Stimulated activated naive CD8-positive, alpha-beta T cell treated with anti-CD3 and anti-CD28 coated beads, Interleukin-15, Interleukin-2, amounts not matched to agents 100 U/mL and 50 U/mL, for 24 hours (primary cell): ENCODE measurements at places on chromosomes 5 and 9.

- DNase-seq, result no peak
Observed at GRCh38 chr9:136264031-136264430, 18.4 kb upstream of the QSOX2 start.

DNA sequence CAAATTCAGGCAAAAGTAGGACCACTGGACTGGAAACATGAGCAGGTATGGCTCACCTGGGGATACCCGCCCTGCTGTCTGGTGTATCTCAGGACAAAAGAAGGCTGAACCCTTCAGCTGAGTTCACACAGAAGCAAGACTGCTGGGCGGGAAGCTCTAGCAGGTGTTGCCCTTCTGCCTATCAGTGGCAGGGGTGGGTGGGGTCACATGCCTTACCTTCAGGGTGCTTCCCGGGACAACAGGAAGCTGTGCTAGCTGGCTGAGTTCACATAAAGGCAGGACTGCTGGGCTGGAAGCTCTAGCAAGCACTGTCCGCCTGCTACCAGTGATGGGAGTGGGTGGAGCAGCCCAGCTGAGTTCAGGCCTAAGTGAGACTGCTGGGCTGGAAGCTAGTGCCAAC is 498.8 kb upstream of the ZNF608 start:
- DNase-seq, result no peak

DNA sequence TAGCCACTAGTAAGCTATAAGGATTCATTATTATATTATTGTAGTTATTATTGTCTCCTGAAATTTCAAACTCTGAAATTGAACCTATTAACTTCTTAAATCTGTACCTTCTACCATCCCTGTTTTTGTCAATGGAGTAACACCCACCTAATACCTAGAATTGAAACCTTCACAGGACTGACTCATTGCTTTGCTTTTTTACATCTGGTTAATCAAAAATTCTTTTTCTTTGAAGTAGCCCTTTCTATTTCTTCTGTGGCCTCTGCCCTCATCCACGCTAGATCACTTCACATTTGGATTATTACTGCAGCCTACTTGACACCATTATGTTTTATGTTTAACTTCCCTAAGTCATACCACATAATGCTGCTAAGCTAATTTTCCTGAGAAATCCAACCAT is 35.6 kb downstream of the RBM27 start:
- DNase-seq, result no peak

GRCh38 chr5:369151-369868 is 47.8 kb downstream of the AHRR start:
- DNase-seq, result no peak

DNA sequence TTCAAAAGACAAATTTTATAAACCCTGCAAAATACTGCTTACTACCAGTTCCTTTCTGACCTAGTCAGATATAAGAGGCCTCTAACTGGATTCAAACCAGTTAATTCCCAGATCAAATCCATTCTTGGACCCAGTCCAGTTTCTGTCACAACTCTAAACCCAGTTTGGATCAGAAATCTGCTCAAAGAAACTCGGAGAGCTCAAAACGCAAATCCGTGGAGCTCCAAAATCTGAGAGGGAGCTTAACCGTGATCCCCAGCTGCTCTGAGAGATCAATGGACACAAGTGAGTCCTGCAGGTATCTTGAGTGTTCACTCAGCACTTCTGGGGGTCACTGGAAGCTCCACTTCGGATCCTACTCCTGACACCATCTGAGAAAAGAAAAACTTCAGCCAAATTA is 348.1 kb upstream of the PTGER4 start:
- DNase-seq, result no peak

DNA sequence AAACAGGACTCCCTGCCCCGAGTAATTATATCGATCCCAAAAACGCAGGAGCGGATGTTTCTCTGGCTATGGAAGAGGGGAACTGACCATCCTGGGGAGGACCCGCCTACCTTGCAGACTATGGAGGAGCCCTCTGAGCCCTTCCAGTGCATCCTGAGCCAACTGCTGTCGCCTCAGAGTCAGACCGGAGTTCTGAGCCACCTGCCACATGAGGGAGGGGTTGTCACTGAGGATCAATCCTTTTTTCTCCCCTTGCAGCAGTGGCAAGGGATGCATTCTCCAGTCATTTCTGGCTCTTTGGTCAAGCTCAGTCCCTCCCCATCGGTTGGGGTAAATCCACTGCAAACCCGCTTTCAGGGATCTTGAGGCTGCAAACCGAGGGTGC is 709 bp downstream of the FANCG start:
- no peak for DNase-seq

DNA sequence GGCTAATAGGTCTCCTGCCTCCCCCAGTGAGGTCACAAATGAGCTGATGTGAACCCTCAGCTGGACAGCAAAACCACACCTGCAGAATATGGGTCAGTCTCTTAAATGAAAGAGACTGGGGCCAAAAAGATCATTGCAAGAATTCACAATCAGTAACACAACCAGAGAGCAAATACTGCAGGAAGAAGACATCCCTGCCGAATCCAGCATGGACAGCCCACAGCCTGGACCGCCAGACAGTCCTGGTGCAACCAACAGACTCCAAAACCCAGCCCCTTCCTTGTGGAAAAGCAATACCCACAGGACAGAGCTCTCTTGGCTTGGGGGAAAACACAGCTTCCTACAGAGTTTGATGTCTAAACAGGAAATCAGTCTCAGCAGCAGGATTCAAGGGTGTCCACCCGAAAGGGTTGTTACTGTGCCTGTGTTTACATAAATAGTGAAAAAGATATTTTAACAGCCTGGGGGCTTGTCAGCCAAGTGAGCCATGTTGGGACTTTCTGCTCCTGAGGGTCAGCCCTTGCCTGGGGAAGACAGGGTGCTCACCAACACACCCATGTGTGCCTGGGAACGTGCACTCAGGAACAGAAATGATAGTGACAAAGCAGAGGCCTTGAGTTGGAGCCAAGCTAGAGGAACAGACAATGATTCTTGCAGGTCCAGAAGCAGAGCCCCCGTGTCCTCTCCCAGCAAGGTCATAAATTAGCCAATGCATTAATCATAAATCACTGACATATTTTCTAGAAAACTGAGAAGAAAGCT is 106.2 kb downstream of the SEMA5A start:
- no peak for DNase-seq

- DNase-seq, result no peak
Observed at GRCh38 chr9:99255651-99256050, 33.6 kb downstream of the SEC61B start.

- no peak for DNase-seq
Observed at GRCh38 chr5:101160002-101160401, 256.9 kb upstream of the ST8SIA4 start.

DNA sequence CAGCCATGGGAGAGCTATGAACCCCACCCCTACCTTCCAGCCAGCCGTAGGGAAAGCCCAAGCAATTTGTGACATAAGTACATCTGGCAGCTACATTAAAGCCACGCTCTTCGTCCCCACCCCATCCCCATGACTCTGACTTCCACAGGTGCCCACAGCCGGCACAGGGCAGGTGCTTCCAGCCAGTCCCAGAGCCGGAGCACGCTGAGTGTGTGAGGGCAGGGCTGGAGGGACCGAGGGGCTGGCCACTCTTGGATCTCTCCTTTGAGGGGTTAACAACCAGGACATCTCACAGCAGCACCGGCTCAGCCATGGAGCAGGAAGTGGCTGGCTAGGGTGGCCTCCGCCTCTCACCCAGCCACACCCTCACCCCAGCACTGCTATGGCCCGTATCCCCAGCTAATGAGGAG is 2.4 kb upstream of the FAM78A start:
- no peak for DNase-seq

DNA sequence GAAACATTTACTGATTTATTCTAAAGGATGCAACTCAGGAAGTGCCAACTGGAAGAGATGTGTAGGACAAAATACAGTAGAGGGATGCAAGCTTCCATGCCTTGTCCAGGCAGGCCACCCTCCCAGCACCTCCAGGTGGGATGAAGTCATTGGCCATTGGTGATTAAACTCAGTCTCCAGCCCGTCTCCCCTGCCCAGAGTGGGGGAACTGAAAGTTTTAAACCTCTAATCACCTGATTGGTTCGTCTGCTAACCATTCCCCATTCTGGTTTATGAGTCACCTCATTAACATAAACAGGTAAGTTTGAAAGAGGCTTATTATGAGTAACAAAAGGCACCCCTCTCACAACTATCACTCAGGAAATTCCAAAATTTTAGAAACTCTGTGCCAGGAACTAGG is 8.1 kb downstream of the TNFAIP8 start:
- DNase-seq, result no peak

- DNase-seq, result no peak
Observed at GRCh38 chr9:116420993-116421538, 266.0 kb upstream of the TRIM32 start.

DNA sequence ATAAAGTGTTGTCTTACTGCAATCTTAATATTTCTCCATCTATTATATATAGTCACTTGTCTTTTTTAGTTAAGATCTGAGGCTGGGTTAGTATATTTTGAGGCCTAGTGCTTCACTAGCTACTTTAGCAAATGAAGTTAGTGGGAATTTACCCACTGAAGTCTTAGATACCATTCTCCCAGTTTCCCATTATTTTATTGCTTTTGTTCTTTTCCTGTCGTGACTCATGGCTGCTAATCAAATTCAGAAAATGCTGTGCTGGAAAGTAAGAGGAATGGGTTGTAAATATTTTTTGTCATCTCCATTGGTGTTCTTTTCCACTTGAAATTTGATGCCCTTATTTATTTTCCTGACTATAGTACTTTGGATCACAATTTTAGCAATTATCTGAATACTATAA is 14.2 kb downstream of the TCERG1 start:
- no peak for DNase-seq

- no peak for DNase-seq
Observed at GRCh38 chr5:143412661-143413342, 9.3 kb upstream of the NR3C1 start.

DNA sequence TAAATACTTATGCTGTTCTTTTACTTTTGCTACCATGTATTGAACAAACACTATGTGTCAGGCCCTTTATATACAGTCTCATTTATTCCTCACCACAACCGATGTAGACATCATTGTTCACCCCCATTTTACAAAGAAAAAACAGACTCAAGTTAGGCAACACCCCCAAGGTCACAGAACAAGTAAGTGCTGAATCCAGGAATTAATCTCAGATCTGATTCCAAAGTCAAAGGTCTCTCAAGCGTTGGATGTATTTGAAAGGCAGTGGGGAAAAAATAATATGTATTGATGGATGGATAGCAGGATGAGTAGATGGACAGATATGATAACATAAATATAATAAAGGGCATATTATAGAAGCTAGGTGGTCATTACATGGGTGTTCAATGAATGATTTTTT is 85.1 kb upstream of the VLDLR start:
- DNase-seq, result no peak

- DNase-seq, result no peak
Observed at GRCh38 chr9:109846776-109847175, 66.8 kb downstream of the PALM2AKAP2 start.

DNA sequence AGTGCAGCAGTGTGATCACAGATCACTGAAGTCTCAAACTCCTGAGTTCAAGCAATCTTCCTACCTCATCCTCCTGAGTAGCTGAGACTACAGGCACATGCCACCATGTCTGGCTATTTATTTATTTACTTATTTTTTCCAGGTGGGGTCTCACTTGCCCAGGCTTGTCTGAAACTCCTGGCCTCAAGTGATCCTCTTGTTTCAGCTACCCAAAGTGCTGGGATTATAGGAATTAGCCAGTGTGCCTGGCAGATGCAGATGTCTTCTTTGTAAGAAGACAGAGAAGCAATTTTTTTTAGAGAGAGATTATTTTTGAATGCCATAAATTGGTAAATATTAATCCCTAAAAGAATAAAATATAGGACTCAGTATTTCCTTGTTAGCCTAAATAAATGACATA is 54.3 kb downstream of the CHSY3 start:
- DNase-seq, result no peak

DNA sequence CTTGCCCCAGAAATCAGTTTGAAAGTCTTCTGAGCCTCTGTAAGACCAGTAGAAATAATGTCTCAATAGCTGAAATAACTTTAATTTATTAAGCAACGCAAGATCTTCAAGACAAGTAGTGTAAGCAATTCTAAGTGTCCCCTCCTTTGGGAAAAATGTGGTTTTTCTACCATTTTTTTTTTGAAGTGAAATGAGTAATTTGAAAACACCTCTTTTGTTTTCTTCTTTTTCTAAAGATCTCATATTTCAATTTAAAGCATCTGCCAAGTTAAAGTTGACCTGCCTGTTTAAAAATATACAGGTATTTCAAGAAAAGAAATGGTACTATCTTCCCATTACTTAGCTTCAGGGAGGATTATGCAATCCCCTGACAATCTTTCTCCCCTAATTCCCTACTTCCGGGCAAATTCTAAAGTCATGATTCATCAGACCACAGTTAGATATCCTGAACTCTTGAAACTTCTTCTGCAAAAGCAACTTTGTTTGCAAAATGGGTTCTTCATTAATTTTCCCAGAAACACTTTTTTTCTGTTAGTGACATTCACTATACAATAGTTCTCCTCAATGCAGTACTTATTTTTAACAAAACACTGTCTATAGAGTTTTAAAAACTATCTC is 7.8 kb upstream of the ANXA1 start:
- DNase-seq, result no peak

DNA sequence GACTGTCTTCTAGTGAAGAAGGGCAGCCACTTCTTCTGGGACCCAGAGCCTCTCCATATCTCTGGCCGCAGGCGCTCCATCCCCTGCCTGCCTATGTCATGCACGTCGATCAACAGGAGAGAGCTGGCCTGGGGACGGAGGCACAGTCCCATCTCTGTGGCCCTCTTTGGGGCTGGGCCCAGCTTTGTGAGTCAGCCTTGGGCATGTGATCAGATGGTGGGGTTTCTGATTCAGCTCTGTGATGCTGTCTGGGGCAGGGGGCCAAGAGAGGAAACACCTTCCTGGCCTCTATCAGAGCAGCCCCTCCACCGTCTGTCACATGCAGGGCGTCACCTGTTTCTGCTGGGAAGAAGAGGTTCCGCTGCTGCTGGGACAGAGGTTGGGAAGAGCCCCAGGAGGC is 72.6 kb downstream of the MVB12B start:
- DNase-seq, result no peak

DNA sequence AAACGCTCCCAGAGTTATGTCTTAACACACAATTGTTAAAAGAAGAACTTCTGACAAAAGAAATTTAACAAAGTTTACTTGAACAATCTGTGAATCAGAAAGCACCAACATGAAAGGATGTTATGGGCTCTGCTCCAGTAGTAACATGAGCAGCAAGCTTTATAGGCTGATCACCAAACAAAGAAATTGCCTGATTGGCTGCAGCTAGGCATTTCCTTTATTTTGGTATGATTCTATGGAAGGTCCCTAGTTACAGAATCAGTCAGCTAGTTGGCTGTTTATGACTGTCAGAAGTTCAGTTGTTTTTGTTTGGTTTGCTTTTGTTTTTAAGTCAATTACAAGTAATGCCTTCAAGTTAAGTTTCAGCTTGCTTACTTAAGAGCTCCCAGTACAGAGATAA is 102.4 kb upstream of the SMC2 start:
- no peak for DNase-seq

GRCh38 chr9:131396626-131397025 is 2.7 kb downstream of the PRRC2B start:
- DNase-seq, result no peak

GRCh38 chr9:109716631-109717030 is 63.4 kb upstream of the PALM2AKAP2 start:
- no peak for DNase-seq

- no peak for DNase-seq
Observed at GRCh38 chr5:175753536-175754402, 95.9 kb downstream of the HRH2 start.

- DNase-seq, result no peak
Observed at GRCh38 chr5:2565147-2565546, 186.3 kb downstream of the IRX2 start.
